ENCODE measurements at places on chromosomes 16 and 17.
A peak's percentile ranks its signal among the peaks of the same experiment; 100 is the strongest.

GRCh38 chr17:34825884-34826283 lies 135.4 kb downstream of the CCT6B start:
- no peak for DNase-seq

- peak; percentile 87 for DNase-seq
Measured at GRCh38 chr16:67277999-67278772, 1.1 kb upstream of the PLEKHG4 start.

DNA sequence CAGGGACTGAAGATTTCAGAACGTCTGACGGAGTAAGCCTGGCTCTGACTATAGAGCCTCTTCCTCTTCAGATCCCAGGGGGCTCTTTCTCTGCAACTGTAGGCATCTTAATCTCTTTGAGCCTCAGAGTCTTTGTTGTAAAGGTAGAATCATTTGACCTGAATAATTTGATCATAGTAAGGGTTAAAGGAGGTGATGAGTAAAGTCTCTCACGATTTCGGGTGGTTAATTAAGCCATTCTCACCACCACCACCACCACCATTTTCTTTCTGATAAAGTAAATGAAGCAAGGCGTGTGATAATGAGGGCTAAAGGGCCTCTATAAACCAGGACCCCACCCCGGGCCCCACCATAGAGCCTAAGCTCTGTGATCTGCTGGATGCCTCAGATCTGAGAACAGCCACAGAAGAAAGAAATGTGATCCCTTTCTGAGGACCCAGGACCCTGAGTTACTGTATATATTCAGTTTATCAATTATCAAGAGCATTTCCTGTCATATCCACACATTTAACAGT lies 33.0 kb upstream of the ADAMTS18 start:
- DNase-seq = no peak

GRCh38 chr16:16191493-16192167 lies 31.7 kb downstream of the ABCC6 start:
- no peak for DNase-seq

GRCh38 chr17:66464921-66465320 lies 162.5 kb downstream of the PRKCA start:
- DNase-seq = peak; percentile 54

DNA sequence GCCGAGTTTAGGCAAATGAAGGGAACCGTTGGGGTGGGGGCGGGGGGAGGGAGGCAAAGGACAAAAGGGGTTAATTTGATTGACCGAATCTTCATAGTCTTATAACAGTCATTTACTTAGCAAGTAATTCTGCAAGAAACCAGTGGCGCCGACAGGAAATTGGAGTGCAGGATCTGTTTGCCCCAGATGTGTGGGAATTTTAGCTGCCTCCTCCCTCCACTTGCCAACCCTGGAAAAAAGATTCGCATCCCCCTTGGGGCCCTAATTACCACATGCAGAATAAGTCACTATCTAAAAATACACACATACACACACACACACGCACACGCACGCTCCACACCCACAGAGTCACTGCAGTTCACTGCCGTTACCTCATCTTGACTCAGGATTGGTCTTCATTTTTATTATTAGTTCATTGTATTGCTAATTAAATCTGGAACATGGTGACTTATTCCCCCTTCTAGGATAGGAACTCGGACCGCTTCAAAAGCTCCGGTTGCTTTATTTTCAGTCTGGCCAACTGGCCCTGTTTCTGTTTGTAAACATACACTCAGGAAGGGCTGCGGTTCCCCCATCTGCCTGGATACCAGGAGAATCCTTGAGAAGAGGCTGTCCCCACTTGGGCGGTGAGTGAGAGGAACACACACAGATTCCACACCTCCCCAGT lies 241.6 kb upstream of the SALL1 start:
- DNase-seq = peak; percentile 98
